ENCODE measurements at places on chromosomes 12 and 14.

DNA sequence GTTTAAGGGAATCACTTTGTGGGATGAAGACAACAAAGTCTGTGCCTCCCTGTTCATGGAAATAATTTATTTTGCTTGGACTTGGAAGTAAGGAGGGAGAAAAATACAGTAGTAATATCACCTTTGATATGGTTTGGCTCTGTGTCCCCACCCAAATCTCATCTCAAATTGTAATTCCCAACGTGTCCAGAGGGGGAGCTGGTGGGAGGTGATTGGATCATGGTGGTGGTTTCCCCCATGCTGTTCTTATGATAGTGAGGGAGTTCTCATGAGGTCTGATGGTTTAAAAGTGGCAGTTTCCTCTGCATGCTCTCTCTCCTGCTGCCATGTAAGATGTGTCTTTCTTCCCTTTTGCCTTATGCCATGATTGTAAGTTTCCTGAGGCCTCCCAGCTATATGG, 460.7 kb downstream of the NOVA1 start:
- DNase-seq: no peak

GRCh38 chr12:2003676-2004112, 563 bp downstream of the DCP1B start:
- no peak for DNase-seq

- DNase-seq: no peak
Measured at GRCh38 chr12:102548543-102548942, 68.2 kb upstream of the IGF1 start.

GRCh38 chr14:104086661-104087461, 1.4 kb downstream of the ASPG start:
- DNase-seq: no peak

DNA sequence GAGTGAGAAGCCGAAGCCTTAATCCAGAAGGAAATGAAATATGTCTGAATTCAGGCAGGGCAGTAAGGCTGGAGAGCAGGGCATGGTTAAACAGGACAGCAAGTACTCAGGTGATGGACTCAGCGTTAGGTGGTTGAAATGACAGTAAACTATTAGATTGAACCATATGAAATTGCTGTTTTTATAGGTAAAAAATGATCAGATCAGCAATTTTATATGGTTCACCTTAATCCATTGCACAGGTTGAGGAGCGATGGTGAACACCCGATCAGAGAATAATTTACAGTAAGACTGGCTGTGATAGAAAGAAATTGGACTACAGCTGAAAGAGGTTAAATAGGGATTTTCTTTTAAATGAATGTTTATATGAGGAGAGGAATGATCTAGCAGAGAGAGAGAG, 56.6 kb downstream of the TTC6 start:
- DNase-seq: no peak

DNA sequence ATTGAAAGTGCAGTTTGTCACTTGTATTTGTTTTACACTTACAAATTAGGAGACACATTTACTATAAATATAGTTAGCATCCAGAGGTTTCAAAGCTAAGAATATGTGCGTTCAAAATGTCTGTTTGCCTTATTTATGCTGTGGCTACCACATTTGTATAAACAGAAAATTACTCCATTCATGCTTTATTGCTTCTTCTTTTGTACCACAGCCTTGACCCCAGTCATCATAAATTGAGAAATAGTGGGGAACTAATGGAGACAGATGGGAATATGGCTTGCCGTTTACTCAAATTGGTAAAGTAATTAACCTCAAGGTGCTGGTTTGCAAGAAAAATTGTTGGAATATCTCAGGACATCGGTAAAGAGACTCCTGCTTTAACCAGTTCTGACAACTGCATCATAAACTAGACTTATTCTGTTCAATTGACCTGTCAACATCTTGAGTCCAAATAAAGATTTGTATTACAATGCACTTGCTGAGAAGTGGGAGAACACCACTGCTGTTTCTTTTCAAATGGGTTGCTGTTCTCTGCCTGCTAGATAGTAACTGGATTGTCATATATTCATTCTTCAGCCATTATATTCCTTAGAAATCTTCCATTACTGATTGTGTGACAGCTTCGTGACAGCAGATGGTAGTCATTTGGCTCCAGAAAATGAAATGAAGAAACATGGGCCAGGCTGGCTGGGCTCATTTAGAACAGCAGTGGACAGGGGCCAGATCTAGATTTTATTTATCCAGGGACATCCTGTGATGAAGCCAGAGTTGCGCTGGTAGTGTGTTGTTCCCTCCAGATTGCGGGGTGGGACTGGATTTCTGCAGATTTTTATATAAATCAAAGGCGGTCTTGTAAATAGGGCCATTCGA, 354.4 kb downstream of the EGLN3 start:
- no peak for DNase-seq

DNA sequence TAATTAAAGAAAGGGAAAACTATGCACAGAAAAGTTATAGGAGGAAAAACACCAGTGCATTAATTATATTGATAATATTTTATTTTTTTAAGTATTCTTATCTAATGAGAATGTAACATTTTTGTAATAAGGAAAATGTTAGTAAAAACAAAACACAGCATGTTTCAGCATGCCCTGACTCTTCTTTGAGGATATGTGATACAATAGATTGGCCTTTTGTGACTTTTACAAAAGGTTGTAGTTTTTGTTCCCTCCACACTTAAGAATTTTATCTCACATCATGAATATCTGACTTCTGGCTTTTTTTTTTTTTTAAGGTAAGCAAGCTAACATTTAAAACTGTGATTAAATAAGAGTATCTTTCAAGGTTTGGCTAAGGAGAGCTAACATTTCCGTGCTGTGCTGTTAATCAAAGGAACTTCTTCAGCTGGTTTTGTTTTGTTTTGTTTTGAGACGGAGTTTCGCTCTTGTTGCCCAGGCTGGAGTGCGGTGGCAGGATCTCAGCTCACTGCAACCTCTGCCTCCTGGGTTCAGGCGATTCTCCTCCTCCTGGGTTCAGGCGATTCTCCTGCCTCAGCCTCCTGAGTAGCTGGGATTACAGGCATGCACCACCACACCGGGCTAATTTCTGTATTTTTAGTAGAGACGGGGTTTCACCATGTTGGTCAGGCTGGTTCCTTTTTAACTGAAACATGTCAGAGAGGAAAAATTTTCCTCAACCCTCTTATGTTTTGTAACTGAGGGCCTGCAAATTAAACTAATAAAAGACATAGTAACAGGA, 30.8 kb upstream of the RESF1 start:
- no peak for DNase-seq

GRCh38 chr12:70151993-70152392, 91.2 kb upstream of the CNOT2 start:
- no peak for DNase-seq

GRCh38 chr12:84636801-84637290, 275.8 kb downstream of the SLC6A15 start:
- DNase-seq: no peak

- DNase-seq: no peak
Measured at GRCh38 chr14:37617864-37618365, 22.5 kb downstream of the TTC6 start.

DNA sequence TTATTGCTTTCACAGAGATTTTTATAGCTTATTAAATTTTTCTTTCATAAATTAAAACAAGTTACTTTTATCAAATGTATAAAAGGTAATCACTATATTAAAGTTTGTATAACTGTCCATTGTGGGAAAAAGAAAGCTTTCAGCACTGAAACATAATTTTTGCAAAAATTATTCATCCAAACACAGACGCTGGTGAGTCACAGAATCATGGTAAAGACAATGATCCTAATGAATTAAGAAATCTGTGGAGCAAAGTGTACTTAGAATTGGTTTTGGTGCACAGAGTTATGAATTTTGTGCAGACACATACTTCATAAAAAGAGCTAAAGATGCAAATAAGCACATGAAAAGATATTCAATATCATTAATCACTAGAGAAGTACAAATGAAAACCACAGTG, 31.7 kb upstream of the C2CD5 start:
- no peak for DNase-seq

DNA sequence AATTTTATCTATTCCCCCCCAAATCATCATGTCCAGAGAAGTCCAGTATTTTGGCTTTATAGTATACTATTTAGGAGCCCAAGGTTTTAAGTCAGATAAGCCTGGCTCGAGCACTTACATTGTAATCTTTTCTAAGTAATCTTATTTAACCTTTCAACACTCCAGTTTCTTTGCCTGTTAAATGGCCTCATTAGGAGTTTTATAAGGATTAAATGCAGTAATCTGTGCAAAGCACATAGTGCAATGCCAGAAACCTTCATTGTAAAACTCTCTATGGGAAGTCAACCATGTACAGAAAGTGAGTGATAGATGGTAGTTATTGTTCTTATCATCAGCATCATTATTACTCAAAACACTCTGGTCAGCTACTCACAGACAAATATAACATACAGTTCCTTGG, 1330.4 kb downstream of the SLC16A7 start:
- no peak for DNase-seq

- DNase-seq: no peak
Measured at GRCh38 chr12:86543716-86544115, 287.5 kb upstream of the MGAT4C start.

DNA sequence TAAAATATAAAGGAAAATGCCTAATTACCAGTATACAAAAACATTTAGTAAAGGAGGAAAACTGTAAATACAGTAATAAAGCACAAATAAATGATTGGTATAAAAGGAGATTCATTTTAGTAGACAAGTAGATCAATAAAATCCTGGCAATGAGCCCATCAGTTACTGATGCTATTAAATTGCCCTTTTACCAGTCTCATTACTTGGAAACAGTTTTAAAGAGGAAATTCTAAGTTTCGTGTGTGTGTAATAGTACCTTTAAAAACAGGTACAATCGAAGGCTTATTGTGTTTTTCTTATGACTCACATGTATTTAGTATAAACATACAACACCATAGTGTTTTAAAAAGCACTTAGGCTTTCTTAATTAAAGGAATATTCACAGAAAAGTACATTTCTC, 46.4 kb upstream of the SYT10 start:
- no peak for DNase-seq

- no peak for DNase-seq
Measured at GRCh38 chr12:19082365-19082911, 47.1 kb upstream of the PLEKHA5 start.

GRCh38 chr12:5535541-5535940, 103.6 kb downstream of the NTF3 start:
- DNase-seq: no peak

DNA sequence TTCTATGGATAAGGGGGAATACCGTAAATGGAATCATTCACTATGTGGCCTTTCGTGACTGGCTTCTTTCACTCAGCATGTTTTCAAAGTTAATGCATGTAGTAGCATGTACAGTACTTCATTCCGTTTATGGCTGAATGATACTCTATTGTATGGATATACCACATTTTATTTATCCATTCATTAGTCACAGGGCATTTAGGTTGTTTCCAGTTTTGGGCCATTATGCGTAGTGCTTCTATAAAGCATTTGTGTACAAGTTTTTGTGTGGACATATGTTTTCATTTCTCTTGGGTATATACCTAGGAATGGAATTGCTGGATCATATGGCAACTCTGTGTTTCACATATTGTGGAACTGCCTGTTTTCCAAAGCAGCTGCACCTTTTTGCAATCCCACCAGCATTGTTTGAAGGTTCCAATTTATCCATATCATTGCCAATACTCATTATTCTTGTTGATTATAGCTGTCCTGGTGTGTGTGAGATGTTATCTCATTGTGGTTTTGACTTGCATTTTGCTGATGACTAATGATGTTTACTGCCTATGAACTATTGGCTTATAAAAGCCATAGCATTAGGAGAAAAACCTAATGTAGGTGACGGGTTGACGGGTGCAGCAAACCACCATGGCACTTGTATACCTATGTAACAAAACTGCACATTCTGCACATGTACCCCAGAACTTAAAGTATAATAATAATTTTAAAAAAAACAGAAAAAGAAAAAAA, 45.5 kb downstream of the ATF7IP start:
- no peak for DNase-seq

GRCh38 chr14:104734991-104735779, 11.2 kb downstream of the ADSS1 start:
- DNase-seq: no peak

DNA sequence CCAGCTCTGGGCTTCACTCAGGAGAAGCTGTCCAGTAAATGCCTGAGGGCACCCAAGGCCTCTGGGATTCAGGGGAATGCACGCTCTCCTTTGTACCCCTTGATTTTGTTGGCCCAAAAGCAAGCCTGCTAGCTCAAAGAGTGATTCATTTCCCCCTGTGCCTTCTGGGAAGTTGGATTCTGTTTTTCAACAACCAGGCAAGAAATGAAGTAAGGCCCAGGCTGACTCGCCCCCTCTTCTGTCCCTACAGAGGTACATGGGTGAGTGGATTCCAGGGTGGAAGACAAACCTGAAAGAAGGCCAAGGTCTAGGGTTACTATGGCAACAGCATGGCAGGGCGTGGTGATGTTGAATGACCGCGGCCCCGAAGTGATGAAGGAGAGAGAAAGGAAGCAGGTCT, 9.3 kb upstream of the SERPINA5 start:
- DNase-seq: no peak

- no peak for DNase-seq
Measured at GRCh38 chr12:92927055-92927435, 2.0 kb downstream of the EEA1 start.

- no peak for DNase-seq
Measured at GRCh38 chr14:52926953-52927352, 23.9 kb downstream of the FERMT2 start.

DNA sequence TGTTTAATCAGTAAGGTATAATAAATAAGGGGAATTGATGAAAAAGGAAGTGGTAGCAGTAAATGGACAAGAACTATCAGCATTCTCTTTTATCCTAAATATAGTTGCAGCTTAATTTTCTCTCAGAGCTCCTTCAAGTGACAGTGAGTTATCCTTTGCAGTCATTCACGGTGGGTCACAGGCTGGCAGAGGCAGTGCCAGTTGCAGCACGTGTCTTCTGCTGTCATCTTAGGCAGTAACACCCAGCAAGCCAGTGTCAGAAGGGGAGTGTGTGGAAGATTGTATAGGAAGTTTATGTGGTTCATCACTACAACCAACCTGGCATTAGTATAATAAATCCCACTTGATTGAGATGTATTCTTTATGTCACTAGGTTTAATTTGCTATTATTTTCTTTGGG, 170.0 kb downstream of the CCDC91 start:
- DNase-seq: no peak

- no peak for DNase-seq
Measured at GRCh38 chr12:2733493-2734355, 61.0 kb upstream of the FKBP4 start.

Measured in HEK293T (cell line).